ENCODE measurements at places on chromosomes 6 and 20. TPM values are rescaled to one million over a fixed set of nuclear protein-coding genes. Genes with fewer than 3 reads are reported as not detected.

DNA sequence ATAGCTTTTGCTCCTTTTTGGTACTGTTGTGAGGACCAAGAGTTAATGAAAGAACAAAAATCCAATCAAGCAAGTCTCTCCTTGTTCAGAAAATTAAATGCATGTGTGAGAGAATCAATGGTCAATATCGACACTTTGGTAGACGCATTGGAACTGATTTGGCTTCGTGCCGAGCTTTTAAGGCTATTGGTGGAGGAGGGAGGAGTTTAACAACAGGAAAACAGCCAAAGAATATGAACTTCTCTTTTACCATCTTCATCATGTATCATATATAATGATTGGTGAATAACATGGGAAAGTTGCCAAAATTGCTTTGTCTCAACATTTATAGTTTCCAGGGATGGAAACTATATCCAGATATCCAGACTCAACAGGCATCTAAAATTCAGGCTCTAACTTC is 266.5 kb upstream of the CITED2 start:
- no peak for DNase-seq

GRCh38 chr20:62707921-62708521 is 615 bp upstream of the NTSR1 start:
- DNase-seq: no peak

Gene PLCB4
- 27.2 TPM for total RNA-seq

Gene PDYN
- not detected for total RNA-seq

Gene MATN4
- total RNA-seq: 0.09 TPM

Gene EDN1
- 6.5 TPM for total RNA-seq

Gene CTAGE9
- 0.09 TPM for total RNA-seq

Gene TGM2
- 389 TPM for total RNA-seq

Gene ELOVL2
- total RNA-seq: 0.81 TPM

Gene CNBD2
- total RNA-seq: 3.3 TPM

Gene TSPO2
- 1.0 TPM for total RNA-seq

Gene ADRM1
- total RNA-seq: 78.8 TPM

All from mucosa of gallbladder (tissue), 1 donor.